ENCODE measurements at places on chromosomes 4 and X.
A peak's percentile ranks its signal among the peaks of the same experiment; 100 is the strongest.

DNA sequence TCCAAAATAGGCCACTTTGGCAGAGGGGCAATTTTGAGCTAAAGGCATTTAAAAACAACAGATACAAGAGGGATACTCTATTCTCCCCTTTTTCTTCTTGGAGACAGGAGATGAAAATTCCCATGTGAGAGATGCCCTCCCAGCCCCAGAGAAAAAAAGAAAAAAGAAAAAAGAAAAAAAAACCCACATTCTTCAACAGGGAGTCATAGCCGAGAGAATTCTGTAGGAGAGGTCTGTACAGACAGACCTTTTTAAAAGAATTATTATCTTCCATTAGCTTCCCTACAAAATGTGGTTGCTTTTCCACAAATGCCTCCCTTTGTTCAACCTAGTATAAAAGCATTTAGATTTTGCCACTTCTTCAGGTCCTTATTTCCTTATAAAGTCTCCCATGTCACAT lies 89.9 kb downstream of the SPCS3 start:
- no peak for ATAC-seq

DNA sequence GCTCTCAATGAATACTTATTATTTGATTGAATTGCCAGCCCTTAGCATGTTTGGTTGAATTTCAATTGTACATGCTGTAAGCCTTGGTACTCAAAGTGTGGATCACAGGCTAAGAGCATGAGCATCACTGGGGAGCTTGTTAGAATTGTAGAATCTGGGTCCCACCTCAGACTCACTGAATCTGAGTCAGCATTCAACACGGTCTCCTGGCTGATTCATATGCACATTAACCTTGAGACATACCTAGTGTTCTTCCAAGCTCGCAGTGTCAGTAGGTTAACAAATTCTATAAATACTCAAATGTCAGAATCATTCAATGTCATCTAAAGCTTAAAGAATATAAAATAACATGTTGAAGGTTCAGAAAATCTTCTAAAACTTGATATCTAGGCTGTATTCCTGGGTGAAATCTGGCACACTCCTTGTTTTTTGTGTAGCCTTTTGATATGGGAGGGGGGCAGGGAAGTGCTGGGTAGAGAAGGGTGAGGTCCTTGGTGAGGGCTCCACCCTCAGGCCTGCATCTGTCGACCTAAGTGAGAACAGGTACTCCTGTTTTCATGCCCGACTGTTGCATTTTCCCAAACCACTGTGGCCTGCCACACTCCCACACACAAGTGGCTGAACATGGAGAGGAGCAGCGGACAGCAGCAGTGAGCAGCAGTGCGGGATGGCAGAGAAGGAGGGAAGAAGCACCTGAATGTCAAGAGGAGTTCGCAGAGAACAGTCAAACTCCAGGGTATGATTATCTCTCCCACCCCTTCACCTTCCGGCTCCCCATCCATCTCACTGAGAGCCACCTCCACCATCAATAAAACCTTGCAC lies 529.6 kb upstream of the IGFBP7 start:
- no peak for ATAC-seq

- ATAC-seq, result no peak
These were observed 95.5 kb upstream of the MSX1 start for GRCh38 chr4:4763822-4764557.

DNA sequence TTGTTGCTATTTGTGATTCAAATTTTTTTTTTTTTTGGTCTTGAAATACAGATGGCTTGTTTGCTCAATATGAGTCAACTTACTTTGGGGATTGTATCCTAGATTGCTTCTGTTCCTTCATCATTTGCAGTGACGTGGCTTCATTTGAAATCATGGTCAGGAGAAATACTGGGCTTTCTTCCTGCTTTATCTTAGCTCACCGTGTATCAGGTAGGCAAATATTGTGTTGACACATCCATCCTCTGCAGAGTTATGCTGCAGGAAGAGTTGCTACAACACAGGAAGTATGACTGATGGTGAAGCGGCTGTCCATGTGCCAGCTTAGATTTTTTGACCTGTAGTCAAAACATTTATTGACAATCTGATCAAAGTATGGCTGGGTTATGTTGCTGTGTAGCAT lies 232.2 kb downstream of the C4orf33 start:
- ATAC-seq, result no peak

GRCh38 chrX:96929036-96929435 lies 45.3 kb downstream of the RPA4 start:
- ATAC-seq, result no peak

GRCh38 chr4:95106408-95106928 lies 348.7 kb downstream of the BMPR1B start:
- ATAC-seq, result no peak

DNA sequence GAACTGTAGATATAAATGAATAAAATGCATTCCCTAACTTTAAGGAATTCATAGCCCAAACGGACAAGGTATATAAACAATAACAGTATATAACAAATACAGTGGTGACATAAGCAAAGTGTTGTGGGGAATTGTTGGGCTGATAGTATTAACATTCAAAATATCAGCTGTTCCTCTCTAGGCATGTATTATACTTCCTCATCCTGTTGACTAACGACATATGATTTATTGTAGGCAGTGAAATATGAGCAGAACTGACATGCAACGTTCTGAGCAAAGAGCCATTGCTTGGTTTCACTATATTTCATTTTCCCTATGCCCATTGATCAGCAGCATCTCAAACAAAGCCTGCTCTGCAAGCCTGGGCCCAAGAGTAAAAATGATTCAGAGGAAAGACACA lies 143.9 kb downstream of the PTCHD1 start:
- ATAC-seq, result no peak

GRCh38 chr4:54746218-54746617 lies 88.5 kb downstream of the KIT start:
- peak; percentile 74 for ATAC-seq

DNA sequence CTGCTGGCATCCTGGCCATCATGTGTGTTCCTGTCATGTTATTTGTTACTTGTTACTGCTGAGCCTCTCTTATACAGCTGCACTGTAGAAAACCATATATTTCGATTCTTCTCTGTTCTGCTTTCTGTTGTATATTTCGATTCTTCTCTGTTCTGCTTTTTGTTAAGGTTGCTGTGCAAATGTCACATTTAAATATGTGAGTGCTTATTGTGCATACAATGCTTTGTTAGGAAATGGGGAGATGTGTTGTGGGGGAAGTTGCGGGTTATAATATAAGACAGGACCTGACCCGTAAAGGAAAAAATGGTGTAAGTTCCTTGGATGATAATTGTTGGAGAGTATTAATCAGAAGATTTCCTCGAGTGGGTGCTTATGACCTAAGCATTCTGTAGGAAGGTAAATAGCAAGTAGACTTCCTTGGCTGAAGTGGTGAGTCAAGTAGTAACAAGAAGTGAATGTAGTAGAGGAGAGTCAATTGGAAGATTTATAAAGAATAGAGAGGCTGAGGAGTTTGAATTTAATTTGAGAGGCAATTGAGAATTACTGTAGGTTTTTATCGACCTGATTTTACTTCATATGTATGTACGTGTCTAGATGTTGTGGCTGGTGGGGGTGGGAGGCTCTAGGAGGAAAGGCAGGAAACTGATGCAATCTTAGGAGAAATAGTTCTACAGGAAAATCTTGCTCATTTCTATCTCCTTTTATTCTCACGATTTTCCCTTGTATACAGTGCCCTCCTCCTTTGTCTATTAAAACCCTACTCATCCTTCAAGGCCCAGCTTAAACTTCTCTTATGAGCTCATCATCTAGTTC lies 8.5 kb downstream of the OGT start:
- ATAC-seq, result peak; percentile 71

GRCh38 chr4:40363945-40364344 lies 28.8 kb downstream of the CHRNA9 start:
- no peak for ATAC-seq

DNA sequence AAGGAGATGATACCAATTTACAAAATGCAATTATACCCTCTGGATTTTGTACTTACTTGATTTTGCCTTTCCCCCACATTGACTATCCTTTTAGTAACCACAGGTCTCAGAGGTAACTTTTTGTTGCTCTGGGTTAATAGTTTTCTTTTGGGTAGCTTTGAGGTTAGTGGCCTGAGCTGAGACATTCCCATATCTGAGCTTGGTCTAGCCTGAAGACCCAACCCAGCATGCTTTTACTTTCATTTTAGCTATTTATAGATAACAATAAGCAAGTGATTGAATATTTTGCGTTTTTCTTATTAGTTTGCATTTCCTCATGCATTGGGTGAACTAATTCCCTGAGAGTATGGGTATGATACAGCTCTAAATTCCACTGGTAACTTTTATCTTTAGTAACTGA lies 11.8 kb downstream of the HTN1 start:
- no peak for ATAC-seq

DNA sequence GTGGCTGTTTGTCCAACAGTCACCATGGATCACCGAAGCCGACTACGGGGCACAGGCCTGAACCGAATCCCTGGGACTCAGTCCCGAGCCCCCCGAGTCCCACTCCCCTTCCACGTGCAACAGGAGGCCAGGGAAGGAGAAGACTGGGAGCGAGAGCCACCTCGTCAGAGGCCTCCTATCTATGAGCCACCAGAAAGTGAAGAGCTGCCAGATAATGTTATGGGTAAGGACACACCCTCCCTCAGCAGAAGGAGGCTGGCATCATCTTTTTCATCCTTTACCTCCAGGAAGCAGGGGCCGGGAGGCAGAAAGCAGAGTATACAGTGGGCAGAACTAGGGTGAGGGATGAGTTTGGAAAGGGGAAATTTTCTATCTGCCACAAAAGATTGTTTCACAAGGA lies 2.8 kb upstream of the PRDX4 start:
- ATAC-seq, result no peak

DNA sequence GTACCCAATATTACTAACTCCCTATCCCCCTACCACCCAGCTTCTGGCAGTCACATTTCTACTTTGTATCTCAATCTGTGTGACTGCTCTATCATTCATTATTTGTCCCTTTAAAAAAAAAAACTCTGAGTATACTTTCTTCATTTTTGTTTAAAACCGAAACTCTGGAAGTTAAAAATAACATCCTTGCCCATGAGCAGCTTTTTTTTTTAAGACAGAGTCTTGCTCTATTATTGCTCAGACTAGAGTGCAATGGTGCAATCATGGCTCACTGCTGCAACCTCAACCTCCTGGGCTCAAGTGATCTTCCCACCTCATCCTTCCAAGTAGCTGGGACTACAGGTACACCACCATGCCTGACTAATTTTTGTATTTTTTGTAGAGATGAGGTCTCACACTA lies 15.8 kb downstream of the UBE2K start:
- ATAC-seq, result no peak

DNA sequence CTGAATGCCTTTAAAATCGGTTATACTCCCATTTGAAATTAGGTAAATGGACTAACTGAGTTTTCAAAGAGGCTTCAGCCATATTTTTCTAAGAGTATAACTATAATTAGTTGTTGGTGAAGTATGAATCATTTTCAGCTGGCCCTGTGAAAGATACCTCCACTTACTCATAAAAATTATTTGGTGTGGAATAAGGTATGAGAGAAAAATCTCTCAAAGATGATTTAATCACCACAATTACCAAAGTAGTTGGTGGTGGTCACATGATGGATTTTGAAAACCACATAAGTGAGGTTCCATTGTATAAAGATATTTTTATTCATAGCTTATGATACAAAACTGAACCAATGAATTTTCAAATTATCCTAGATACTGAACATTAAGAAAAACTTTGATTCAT lies 9.0 kb upstream of the KLHL2 start:
- ATAC-seq, result peak; percentile 74

GRCh38 chr4:169619518-169619957 lies 840 bp upstream of the CLCN3 start:
- peak; percentile 13 for ATAC-seq

- no peak for ATAC-seq
These were observed 3.0 kb upstream of the SPATA4 start for GRCh38 chr4:176198316-176198903.

DNA sequence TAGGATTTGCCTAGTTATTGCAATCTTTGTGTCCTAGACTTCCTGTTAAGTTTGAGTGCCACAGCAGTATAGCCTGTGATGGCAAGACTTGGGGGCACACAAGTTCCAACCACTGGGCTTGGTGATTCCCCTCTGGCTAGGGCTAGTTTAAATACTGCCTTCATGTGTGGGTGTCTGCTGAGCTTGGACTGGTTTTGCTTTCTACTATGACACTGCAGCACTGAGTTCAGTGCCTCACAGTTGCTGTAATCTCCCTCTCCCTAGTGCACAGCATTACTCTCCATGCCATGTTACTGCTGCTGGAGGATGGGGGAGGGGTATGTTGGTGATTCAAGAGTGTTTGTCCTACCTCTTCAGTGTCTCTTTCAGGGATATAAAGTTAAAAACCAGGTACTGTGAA lies 379.6 kb downstream of the IL15 start:
- peak; percentile 52 for ATAC-seq

DNA sequence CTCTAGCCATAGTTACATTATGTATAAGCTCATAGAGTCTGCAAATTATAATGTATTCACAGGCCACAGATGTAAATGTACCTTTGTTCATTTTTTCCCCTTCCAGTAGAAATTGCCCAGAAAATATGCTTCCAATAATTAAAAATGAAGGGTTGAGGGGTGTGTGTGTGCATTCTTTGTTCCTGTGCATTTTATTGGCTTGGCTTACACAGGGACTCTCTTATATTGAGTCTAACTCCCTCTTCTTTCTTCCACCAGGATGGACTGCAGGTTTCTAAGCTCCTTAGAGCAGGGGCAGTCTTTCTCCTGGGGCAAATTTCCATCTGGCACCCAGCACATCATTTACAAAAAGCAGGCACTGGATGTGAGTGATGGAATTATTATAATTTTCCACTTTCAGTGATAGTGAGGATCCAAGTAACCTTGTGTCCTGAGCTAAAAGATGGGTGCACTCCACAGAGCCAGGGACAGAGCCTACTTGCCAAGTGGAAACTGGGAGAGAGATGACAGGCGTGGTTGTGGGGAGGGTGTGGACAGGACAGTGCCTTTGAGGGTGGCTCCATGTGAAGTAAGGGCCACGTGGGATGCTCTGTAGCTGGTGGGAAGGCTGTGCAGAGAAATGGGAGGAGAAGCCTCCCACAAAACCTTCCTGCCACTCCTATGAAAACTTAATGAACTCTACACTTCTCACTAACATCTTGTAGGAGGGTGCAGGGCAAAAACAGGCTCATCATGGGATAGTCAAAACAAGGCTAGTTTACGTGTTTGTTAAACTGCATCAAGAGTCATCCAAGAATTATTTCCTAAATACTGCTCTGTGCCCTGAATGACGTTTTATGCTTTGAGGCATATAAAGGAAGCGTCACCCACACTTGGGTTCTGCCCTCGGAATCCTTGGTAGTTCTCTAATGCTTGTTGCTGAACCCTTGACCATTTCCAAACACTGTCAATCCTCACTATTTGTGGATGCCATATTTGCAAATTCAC lies 16.0 kb downstream of the IGFBP7 start:
- ATAC-seq, result no peak

DNA sequence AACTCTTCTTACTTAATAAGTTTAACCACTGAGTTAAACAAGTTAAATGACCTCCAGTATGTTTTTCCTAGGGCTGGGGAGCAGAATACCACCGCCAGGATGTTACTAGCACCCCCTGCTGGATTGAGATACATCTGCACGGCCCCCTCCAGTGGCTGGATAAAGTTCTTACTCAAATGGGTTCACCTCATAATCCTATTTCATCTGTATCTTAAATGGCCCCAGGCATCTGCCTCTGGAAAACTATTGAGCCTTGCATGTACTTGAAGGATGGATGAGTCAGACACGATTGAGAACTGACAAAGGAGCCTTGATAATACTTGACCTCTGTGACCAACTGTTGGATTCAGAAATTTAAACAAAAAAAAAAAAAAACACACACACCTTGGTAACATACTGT lies 61.5 kb upstream of the MMAA start:
- ATAC-seq, result peak; percentile 83
